ENCODE measurements at places on chromosomes 7 and 10.

- no peak for DNase-seq
Observed at GRCh38 chr10:129531969-129532660, 65.1 kb downstream of the MGMT start.

- DNase-seq = no peak
Observed at GRCh38 chr7:31444196-31444595, 69.7 kb upstream of the ITPRID1 start.

DNA sequence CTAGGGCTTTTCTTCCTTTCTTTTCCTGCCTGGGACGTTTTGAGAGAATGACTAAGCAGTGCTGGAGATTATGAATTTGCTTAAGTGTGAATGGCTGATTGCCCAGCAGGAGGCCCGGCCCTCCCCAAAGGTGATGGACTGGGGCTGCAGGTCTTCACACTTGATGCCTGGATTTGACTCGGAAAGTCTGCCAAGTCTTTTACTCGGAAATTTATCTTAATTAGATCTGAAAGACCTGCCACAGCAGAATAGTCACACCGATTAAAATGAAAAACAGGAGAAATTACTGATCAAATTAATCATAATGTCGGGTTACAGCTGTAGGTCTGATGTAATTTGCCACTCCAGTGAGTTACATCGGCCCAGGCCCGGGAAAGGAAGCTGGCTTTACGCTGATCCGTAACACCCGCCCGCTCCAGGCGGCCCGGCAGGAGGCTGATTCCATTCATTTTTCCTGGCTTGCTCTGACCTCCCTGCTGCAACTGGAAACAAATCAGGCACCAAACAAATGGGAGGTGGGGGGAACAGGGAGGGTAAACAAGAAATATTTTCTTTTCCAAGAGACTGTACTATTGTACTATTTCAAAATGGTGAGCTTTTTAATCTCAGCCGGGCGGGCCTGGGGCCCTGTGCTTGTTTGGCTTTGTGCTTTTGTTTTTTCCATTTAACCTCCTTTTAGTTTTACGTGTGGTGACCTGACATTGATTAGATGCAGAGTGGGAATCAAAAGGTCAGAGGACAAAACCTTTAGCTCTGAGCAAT, 212.4 kb upstream of the YAE1 start:
- no peak for DNase-seq

DNA sequence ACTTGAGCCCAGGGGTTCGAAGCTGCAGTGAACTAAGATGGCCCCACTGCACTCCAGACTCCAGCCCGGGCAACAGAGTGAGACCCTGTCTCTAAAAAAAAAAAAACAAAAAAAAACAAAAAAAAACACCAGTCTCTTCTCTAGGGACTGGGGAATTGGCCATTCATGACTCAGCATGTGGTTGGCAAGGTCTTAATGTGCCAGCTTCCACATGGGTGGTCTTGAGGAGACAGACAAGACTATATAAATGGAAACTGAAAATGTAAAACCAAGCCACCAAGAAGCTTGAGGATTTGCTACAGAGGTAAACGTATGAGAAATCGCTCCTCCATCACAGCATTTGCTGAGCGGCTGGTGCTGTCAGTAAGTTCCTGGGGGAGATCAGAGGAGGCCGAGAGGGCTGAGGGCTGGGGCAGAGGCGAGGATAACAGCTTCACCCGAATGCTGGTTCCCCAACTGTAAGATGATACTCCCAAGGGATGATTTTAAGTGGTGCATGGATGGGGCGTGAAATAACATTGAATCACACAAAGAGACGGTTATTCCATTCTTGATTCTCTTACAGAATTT, 128.7 kb downstream of the C10orf105 start:
- no peak for DNase-seq

GRCh38 chr10:23294638-23295247, 49.9 kb downstream of the C10orf67 start:
- no peak for DNase-seq
